ENCODE measurements at places on chromosomes 16 and 17.
A peak's percentile ranks its signal among the peaks of the same experiment; 100 is the strongest.

GRCh38 chr17:42678951-42679491 is 2.2 kb upstream of the PLEKHH3 start:
- H3K36me3 ChIP-seq = no peaks in the 10 kb centered on the region
- peak; percentile 62 for DNase-seq
- peaks cover 27% of the 10 kb centered on the region for H3K4me1 ChIP-seq
- no peaks in the 10 kb centered on the region for H3K27me3 ChIP-seq
- H3K4me3 ChIP-seq = peak overlapping the region; percentile 49
- H3K27ac ChIP-seq = peak overlapping the region; percentile 88

GRCh38 chr17:78526231-78527025 is 50.8 kb downstream of the DNAH17 start:
- H3K4me3 ChIP-seq = no peak overlapping the region

GRCh38 chr16:70638814-70639792 is 7.3 kb upstream of the IL34 start:
- H3K36me3 ChIP-seq = no peaks in the 10 kb centered on the region
- no peak overlapping the region for H3K4me3 ChIP-seq
- H3K4me1 ChIP-seq = no peaks in the 10 kb centered on the region
- DNase-seq = no peak
- no peaks in the 10 kb centered on the region for H3K27me3 ChIP-seq
- no peak overlapping the region for H3K27ac ChIP-seq

DNA sequence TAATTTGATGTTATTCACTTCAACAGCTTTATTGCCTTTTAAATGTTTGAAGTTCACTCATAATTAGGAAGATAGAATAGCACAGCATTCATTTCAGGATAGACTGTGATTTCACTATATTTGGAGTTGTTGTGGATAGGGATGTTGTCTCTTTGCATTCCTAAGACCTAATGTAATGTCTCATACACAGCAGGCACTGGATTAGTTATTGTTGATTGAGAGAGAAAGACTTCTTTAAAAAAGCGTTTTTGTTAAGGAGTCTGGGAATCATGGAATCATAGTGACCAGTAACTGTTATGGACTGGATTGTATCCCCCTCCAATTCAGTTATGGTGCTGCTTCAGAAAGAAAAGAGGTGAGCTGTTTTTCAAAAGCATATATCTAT is 122.0 kb downstream of the USP22 start:
- H3K4me1 ChIP-seq = peaks cover 6% of the 10 kb centered on the region
- H3K4me3 ChIP-seq = no peak overlapping the region
- H3K27me3 ChIP-seq = no peaks in the 10 kb centered on the region
- H3K27ac ChIP-seq = no peak overlapping the region
